ENCODE measurements at places on chromosomes 7 and 10.
A peak's percentile ranks its signal among the peaks of the same experiment; 100 is the strongest.

- DNase-seq = peak; percentile 20
These were observed 30.7 kb upstream of the ANTXRL start for GRCh38 chr10:46255801-46256747.

GRCh38 chr10:25744574-25744973, 189.5 kb upstream of the MYO3A start:
- no peak for DNase-seq

DNA sequence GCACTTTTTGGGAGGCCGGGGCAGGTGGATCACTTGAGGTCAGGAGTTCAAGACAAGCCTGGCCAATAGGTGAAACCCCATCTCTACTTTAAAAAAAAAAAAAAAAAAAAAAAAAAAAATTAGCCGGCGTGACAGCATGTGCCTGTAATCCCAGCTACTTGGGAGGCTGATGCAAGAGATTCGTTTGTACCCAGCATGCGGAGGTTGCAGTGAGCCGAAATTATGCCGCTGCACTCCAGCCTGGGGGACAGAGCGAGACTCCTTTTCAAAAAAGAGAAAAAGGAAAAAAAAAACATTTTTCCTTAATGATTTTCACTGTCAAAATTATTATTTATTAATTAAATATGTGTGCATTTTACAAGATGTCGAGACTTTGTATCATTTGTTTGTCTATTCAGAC, 253.6 kb downstream of the CNTNAP2 start:
- DNase-seq = no peak

GRCh38 chr7:43584195-43584586, 1.3 kb downstream of the STK17A start:
- no peak for DNase-seq

- no peak for DNase-seq
These were observed 147.9 kb downstream of the PLXNA4 start for GRCh38 chr7:132428247-132428919.

- no peak for DNase-seq
These were observed 18.5 kb upstream of the ACBD5 start for GRCh38 chr10:27258838-27259812.

GRCh38 chr7:30028749-30029635, 780 bp downstream of the PLEKHA8 start:
- no peak for DNase-seq

GRCh38 chr7:156096771-156097538, 284.7 kb upstream of the SHH start:
- no peak for DNase-seq

- no peak for DNase-seq
These were observed 71.6 kb downstream of the THSD7A start for GRCh38 chr7:11760372-11760771.

- DNase-seq = no peak
These were observed 49.1 kb upstream of the GLCCI1 start for GRCh38 chr7:7919449-7919945.

DNA sequence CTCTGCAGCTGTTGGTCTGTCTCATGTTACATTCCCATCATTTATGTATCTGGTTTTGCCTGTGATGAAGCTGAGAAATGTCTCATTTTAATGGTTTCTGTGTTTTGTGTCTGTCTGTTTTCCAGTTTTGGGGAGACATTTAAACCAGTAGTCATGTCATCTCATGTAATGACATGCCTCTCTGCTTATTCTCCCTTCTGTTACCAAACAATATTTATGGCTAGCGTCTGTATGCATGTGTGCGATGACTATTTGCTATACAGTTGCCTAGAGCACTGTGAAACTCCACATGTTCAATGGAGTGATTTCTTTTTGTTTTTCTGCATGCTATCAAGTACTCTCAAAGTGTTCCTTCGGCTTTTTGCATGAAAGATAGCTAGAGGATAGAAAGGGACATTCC, 132.0 kb downstream of the ST7 start:
- DNase-seq = no peak

DNA sequence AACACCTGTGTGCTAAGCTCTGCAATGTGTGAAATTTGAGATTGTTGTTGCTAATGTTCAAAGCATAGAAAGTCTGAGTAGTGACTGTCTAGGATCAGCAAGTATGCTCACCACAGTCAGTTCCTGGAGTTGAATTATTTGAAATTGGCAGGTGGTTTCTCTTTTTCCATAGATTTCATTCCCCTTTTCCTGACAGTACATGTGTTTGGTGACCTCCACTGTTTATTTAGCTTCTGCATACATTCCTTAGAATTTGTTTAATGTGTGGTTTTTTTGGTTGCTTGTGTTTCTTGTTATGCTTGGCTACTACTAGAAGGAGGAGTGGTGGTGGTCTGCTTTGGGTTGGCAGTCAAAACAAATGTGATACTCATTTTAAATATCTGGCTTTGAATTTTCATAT, 52.3 kb downstream of the FOXP2 start:
- DNase-seq = no peak

DNA sequence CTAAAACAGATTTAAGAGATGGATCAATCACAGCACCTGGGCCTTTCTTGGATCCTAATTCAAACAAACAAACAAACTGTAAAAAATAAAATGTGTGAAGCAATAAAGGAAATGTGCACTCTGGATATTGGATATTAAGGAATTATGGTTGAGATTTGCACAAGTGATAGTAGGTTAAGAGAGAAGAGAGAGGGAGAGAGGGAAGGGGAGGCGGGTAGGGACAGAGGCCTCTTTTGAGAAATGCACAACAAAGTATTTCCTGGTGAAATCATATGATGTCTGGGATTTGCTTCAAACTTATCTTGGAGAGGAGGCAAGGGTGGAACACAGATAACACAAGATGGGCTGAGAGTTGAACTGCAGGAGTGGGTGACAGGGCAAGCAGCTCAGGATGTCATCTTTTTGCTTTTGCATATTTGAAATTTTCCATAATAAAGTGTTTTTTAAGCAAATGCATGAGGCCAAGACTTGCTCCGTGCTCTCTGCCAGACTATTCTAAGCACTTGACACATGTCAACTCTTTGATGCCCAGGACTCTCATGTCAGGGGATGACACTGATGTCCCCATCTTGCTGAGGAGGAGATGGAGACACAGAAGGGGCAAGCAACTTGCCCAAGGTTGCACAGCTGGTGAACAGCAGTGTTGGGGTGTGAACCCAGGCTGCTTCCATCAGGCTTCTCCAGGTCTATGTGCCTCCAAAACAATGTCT, 9.1 kb upstream of the AEBP1 start:
- DNase-seq = no peak

- DNase-seq = no peak
These were observed 26.4 kb upstream of the GNA12 start for GRCh38 chr7:2870471-2870931.

DNA sequence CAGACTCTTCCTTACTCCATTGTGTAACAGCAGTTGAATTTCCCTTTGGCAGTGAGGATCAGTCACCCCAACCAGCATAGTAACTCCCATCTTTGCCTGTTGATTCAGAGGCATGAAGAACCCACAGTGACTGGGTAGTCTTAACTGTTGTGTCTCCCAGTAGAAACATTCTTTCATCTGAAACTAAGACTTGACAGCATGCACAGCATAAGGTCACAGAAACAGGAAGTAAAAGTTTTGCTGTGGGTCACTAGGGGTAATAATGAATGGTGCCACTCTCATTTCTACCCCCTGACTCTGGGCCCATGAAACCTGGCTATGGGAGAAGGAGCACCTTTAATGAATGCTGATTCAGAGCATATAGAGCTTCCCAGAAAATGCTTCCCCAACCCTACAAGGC, 8.3 kb upstream of the FRMPD2 start:
- no peak for DNase-seq

GRCh38 chr10:43878386-43878785, 229.7 kb upstream of the ZNF32 start:
- DNase-seq = no peak

DNA sequence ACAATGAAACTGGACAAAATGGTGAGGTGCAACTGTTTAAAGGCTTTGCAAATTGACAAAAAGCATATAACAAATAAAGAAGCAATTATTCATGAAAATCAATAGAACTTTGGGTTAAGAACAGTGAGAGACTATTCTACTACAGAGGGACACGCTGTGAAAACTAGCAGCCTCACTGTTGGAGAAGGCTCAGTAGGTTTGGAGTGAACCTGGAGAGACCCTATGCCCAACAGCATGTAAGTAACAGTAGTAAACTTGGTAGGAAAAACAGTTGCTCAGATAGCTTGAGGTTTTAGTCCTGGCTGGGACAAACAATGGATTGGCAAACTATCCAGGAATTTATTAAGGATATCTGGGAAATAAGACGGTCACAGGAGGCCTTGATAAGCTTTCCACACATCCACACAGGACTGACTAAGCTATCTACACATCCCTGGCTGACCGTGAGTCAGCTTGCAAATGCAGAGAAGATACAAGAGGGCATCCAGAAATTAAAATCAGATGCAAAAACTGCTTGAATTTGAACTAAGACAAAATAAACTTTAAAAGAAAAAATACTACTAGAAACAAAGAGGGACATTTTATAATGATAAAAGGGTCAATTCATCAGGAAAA, 15.9 kb downstream of the FAM149B1 start:
- DNase-seq = no peak

- DNase-seq = no peak
These were observed 87.5 kb downstream of the COBL start for GRCh38 chr7:51229106-51229537.

- DNase-seq = no peak
These were observed 29.8 kb downstream of the CABCOCO1 start for GRCh38 chr10:61692447-61693010.

- peak; percentile 51 for DNase-seq
These were observed 1154.8 kb downstream of the GATA3 start for GRCh38 chr10:9209105-9209798.

GRCh38 chr7:39589323-39590111, 23.3 kb downstream of the YAE1 start:
- DNase-seq = peak; percentile 25

- DNase-seq = no peak
These were observed 67.3 kb upstream of the AASS start for GRCh38 chr7:122211362-122211761.

GRCh38 chr10:129772468-129773358, 191.4 kb downstream of the EBF3 start:
- no peak for DNase-seq

GRCh38 chr10:24744946-24745345, 21.3 kb upstream of the ARHGAP21 start:
- DNase-seq = no peak

DNA sequence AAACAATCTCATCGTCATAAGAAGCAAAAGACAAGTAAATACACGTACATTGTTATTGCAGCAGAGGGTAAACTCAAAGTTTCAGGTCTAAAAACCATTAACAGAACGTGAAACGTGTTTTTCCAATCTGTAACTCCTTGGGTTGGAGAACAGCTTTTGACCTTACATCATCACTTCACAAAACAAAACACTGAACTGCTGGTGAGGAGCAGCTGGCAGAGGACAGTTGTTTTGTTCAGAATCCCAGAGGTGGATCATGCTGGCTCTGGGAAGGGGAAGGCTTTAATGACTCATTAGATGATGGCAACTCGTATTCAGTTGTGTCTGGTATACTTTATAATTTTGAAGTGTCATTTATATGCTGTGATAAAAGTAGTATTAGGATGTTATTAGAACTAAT, 923.0 kb upstream of the CELF2 start:
- no peak for DNase-seq

DNA sequence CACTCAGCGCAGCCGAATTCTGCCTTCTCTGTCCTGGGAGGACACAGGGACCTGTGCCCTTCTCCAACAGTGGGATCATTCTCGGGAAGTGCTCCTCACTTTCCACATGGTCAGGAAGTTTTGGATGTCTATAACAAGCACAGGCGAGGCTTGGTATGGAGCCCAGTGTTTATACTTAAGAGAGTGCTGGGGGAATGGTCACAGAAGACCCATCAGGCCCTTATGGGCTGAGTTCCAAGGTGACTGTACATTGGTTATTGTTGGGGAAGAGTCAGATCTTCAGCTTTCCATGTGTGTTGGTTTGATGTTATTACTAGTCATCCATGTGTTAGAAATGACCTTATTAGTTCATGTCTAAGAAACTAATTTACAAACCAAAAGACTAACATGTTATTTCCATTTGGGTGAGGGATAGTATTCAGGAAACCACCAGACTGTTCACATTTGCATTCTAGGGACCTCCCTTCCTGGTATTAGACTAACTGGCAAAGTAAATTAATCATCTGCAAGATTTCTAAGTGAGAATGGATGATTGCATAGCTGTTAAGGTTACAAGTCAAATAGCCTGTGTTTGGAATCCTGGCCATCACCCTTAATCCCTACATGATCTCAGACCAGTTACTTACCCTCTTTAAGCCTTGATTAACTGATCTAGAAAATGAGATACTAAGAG, 834.2 kb downstream of the LRMDA start:
- no peak for DNase-seq

- DNase-seq = no peak
These were observed at the start of gene CRTAC1 for GRCh38 chr10:98030093-98030821. TSS of gene CRTAC1 (minus strand) at chr10:98030621. CDS start at chr10:98030472, 149 bp downstream.

DNA sequence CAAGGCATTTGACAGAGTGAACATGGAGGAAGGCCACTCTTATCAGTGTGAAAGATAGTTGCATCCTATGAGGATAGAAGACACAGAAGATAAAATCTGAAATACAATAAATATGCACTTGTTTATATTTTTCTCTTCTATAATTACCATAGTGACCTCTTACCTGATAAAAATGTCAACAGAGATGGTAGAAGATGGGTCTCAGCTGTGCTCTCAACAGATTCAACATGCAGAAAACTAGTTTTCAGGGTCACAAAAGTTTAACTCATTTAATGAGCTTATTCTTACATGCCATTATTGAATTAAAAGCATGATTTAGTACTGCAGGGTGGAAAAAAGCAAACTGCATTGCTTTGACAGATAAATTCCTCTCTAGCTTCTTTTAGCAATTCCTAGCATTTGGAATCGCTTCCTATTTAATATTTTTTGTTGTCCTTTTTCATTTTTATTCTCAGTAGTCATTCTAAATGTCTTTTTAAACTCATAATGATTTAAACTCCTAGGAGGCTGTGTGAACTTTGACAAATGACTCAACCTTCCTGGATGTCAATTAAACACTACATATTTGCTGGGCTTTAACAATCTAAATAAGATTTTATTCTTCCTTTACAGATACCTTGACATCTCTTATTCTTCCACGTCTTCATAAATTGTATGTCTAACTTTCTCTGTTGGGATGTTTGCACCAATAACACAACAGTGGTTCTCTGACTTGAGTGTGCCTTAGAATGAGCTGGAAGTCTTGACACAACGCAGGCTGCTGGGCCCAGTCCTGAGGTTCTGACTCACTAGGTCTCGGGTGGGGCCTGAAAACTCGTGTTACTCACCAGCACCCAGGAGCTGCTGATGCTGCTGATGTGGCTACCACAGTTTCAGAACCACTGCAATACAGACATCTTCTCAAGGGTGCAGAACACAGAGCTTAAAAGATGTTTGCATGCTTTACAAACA, 565.5 kb upstream of the IGFBP3 start:
- DNase-seq = no peak

DNA sequence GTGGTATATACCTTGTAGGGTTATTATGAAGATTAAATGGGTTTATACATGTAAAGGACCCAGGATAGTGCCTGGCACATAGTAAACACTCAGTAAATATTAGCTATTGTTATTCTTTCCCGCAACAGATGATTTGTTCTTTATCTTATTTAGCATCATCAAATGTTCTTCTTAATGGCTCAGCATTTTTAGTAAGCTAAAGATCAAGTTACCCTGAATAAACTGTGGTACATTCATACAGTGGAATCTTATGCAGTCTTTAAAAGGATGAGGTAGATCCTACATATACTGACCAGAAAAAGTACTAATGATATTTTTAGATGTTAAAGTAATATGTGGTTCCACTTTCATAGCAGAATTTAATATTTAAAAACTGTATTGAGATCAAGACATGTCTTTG, 65.4 kb downstream of the ST7 start:
- DNase-seq = no peak

- peak; percentile 41 for DNase-seq
These were observed 884 bp upstream of the PRF1 start for GRCh38 chr10:70603449-70603801.

- DNase-seq = no peak
These were observed 581.7 kb downstream of the SDK1 start for GRCh38 chr7:3882782-3883181.

All from central memory CD8-positive, alpha-beta T cell (primary cell).